Stimulated activated CD4-positive, alpha-beta T cell treated with anti-CD3 and anti-CD28 coated beads, TNF-alpha, amount 100 ng/mL, for 1 hour (primary cell): ENCODE measurements at places on chromosomes 5 and 9.

DNA sequence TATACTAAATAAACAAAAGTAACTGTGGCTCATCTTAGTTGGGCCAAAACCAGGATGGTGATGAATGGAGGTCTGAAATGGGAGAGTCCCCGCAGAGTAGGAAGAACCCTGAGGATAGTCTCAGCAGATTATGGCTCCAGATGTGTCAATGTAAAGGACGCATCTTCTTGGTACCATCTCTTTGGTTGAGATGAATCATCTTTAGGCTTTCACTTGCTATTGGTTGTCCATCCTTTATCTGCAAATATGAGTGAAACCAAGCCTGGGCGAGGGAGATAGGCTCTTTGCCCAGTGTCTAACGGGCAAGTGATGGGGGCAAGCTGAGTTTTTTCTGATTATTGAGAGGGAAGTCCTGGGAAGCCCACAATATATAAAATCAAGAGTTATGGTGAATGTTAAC lies 19.4 kb upstream of the LCP2 start:
- no peak for DNase-seq

- no peak for DNase-seq
These were observed 372.3 kb downstream of the ADGRV1 start for GRCh38 chr5:90930756-90931431.

DNA sequence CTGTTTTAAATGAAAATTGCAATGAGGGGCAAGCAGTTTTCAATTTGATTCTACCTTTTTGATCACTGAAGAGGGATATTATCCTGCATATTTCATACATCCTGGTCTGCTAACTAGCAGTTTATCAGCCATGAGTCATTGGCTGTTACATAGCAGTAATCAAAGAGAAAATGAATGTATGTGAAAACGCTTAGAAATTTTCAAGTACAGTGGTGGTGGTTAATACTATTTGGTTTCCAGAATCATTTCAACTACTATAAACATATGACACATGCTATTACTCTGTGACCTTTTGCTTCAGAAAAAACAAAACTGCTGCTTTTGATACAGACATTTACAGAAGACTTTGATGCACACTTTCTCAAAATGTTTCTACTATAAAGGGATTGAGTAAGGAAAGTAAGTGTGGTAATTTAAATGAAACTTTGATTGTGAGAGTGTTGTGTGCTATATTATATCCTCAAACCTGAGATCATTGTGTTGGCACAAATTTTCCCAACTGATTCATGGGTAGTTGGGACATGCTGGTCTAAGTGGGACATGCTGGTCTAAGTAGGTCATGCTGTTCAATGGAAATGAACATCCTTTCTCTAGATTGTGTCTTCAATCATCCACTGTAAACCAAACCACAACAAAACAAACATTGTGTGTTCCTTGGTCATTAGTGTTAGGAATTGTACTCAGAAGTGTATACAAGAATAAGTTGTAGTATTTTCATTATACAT lies 5.1 kb downstream of the RNF14 start:
- no peak for DNase-seq

DNA sequence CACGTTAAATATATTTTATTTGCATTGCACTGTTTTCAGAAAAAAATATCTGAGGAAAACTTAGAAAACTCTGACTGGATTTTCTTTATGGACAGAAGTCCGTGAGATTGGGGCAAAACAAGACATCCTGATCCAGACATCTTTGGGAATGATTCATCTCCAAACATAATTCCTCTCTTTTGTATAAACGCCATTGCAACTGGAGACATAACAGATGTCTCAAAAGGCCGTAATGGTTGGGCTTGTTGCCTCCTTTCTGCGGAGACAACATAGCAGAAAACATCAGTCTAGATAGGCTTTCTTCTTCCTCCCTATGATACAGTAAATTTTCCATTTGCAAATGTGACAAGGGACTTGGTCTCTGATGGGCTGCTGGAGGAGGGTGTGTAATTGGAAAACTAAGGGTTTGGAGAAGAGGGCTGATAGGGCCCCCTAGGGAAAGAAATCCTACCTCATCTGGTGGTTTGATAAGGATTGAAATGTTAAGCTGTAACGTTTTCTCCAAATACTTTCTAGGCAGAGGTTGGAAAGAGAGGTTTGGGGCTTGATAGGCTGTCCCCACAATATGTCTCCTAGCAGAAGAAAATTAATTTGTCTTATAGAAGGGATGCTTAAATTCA lies 631.5 kb upstream of the ST8SIA4 start:
- no peak for DNase-seq

DNA sequence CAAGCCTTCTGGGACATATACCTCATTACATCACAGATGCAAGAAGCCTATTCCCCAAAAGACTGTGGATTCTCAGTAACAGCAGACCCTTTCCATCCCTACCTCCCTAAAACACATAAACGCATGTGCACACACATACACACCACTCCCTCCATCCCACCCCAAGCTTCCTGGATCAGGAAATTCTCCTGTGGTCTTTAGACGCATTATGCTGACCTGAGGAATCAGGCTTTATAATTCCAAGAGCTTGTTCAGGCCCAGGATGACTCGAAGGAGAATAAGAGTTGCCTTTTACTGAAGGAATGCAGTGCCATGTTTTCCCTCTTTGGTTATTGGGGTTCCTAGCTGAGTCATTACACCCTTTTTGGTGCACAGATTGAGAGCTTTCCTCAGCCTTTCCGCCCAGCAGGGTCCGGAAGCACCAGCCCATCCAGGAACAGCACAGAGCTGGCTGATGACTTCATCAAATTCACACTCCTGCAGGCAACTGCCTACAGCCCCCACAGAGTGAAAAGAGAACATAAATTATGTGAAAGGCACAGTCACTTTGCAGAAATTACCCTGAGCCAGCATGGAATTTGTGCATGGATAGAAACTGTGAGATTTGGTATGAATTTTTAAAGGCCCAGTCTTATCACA lies 385.0 kb upstream of the TRPC7 start:
- DNase-seq = no peak
